Naive thymus-derived CD4-positive, alpha-beta T cell (primary cell): ENCODE measurements at places on chromosomes 6 and 20.

GRCh38 chr20:19022118-19022575 is 190.3 kb upstream of the SLC24A3 start:
- DNase-seq: no peak

DNA sequence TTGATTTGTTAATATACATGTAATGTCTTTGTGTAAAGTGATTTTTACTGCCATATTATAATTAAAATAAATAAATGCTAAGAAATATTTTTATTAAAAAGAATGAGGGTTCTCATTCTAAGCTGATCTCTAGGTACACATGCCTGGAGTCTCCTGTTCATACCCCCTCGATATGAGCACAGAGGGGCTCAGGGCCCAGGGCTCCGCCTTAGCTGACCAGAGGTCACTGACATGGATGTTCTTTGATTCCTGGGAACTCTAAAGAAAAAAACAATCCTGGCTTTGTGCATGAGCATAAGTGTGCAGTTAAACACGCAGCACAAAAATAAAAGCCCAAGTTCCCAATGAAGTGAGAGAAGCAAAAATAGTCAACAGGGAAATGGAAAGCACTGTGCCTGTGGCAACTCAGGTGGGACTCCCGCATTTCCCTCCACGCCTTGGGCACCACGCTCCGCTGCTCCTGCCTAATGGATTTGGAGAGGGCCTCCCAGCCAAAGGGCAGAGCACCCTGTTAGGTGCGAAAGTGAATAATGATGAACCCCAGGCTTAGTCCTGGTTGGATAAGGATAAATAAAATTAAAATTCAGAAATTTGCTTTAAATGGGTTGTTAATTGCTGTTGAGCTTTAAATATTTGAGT is 33.3 kb upstream of the QKI start:
- no peak for DNase-seq

DNA sequence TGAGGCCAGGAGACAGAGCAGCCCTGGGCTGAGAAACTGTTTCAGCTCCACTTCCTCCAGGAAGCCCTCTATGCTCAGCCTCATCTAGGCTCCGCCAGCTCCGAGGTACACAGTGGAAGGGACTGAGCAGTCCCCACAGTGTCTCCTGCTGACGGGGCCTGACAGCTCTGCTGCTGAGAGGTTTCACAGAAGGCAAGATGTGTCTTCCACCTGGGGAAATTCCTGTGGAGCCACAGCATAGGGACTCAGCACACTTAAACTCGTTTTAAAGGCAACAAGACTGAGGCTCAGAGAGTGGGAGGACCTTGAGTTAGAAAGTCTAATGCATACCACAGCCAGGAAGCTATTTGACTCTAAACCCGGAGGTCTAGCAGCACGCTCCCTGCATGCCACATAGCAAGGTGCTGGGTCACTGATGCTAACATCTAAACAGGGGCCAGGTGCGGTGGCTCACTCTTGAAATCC is 6.8 kb downstream of the ADA start:
- peak; percentile 30 for DNase-seq

DNA sequence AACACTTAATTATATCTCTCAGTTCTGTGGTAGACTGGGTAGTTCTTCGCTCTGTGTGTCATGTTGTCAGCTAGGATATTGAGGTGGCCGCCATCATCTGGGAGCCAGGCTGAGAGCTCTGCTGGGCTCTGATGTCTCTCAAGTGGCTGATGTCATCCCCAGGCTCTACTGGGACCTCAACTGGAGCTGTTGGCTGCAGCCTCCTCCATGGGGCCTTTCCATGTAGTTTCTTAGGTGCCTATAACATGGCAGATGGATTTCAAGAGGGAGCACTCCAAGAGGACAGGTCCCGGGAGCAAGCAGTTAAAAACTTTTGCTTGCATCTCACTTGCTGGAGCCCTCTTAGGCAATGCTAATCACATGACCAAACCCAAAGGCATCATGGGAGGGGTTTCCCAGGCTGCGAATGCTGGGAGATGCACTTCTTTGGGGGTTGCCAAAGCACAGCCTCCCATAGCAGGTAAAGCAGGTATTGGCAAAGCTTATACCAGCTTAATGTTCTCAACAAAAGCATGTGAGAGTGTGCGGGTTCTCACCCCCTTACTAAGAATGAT is 129.8 kb downstream of the TMEM242 start:
- no peak for DNase-seq

DNA sequence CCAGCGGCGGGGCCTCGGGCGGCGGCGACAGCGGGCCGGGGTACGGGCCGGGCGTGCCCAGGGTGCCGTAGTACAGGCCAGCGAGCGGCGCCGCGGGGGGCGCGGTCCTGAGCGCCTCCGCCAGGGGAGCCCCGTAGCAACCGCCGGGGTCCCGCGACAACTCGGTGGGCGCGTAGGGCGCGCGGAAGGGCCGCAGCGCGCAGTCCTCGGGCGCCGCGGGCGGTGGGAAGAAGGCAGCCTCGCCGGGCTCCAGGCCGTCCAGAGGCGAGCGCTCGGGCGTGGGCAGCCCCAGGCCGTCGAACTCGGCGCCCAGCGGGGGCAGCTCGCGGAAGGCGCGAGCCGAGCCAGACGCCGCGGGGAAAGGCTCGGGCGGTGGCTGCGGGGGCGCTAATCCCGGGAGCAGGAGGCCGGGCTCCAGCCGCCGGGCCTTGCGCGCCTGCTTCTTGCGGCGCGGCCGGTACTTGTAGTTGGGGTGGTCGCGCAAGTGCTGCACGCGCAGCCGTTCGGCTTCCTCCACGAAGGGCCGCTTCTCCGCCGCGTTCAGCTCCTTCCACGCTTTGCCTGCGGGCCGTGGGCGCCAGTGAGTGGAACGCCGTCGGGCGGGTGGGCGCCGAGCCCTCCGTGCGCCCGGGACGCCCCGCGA is 916 bp downstream of the SOX18 start:
- no peak for DNase-seq

- DNase-seq: no peak
Measured at GRCh38 chr20:2163312-2163711, 61.7 kb downstream of the STK35 start.

DNA sequence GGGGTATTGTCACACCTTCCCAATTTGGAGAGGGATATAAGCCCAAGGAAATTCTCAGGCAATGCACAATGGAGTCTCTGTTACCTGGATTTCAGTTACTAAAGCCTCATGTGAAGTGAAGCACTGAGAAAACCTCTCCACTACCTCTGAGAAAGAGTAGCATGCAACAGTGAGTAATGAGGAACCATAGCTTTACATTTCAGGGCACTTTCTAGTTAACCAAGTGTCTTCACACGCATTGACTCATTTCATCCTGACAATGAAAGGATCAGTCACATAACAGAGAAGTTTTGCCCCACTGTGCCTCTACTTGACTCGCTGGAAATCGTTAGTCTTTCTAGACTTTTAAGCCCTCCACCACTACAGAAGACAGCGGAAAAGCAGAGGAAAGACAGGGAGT is 86.2 kb upstream of the ARID1B start:
- no peak for DNase-seq

GRCh38 chr20:57596358-57596757 is 23.9 kb downstream of the ZBP1 start:
- no peak for DNase-seq
